Muscle of leg (tissue), 16 donors: ENCODE measurements at places on chromosomes 6 and 20. TPM values are rescaled to one million over a fixed set of nuclear protein-coding genes. Genes with fewer than 3 reads are reported as not detected.

ADGRB3 gene
- total RNA-seq, result 1.5 TPM

TMEM74B gene
- total RNA-seq, result 3.1 TPM

RAB23 gene
- total RNA-seq, result 19.6 TPM

NMBR gene
- 0.09 TPM for total RNA-seq

NOX3 gene
- not detected for total RNA-seq

FLRT3 gene
- 17.1 TPM for total RNA-seq

RAB22A gene
- total RNA-seq, result 16.3 TPM

CD109 gene
- 21.1 TPM for total RNA-seq

SRSF3 gene
- total RNA-seq, result 261 TPM

GRCh38 chr20:62201173-62202082, 18.6 kb downstream of the MTG2 start:
- DNase-seq, result peak; percentile 36

- DNase-seq, result no peak
Observed at GRCh38 chr20:41080866-41081265, 52.2 kb downstream of the TOP1 start.

- DNase-seq, result no peak
Observed at GRCh38 chr6:64294034-64294433, 658.4 kb downstream of the PHF3 start.

GRCh38 chr6:15596186-15596896, 66.5 kb downstream of the DTNBP1 start:
- no peak for DNase-seq

GRCh38 chr20:21944227-21944626, 238.8 kb downstream of the PAX1 start:
- DNase-seq, result no peak

DNA sequence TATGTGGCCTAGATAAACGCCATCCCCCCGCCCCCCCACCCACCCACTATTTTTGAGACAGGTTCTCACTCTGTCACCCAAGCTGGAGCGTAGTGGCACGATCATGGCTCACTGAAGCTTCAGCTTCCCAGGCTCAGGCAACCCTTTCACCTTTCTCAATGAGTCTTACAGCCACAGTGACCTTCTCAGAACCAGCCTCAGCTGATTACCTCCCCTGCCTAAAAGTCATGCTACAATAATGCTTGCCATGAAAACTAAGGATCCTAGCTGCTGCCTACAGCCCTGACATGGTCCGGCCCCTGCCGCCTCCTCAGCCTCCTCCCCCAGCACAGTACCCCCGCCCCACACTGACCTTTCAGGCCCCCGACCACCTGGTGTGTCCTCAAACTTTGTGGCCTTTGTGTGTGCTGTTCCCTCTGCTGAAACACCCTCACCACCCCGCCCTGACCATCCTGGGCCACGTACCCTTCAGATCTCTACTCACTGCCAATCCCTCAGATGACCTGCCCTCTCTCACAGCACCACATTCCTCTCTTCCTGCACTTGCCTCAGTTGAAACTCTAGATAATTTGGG, 31.3 kb downstream of the PNPLA1 start:
- DNase-seq, result no peak

DNA sequence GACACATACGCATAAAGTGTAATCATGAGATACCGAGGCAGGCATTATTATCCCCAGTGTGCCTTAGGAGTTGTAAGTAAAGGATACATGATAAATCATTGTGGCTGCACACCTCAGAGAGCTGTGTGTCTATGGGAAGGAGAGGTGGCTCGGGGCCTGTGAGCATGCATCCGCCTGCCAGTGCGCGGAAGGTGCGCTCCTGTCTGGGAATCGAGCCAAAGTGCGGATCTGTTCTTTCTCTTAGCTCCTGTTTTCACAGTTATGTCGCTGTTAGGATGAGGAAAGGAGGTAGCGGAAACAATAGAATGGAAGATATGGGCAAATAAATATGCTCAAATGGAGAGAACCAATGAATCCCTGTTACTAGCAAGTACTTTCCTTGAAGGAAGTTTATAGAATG, 98.0 kb downstream of the ANKRD6 start:
- peak; percentile 22 for DNase-seq

DNA sequence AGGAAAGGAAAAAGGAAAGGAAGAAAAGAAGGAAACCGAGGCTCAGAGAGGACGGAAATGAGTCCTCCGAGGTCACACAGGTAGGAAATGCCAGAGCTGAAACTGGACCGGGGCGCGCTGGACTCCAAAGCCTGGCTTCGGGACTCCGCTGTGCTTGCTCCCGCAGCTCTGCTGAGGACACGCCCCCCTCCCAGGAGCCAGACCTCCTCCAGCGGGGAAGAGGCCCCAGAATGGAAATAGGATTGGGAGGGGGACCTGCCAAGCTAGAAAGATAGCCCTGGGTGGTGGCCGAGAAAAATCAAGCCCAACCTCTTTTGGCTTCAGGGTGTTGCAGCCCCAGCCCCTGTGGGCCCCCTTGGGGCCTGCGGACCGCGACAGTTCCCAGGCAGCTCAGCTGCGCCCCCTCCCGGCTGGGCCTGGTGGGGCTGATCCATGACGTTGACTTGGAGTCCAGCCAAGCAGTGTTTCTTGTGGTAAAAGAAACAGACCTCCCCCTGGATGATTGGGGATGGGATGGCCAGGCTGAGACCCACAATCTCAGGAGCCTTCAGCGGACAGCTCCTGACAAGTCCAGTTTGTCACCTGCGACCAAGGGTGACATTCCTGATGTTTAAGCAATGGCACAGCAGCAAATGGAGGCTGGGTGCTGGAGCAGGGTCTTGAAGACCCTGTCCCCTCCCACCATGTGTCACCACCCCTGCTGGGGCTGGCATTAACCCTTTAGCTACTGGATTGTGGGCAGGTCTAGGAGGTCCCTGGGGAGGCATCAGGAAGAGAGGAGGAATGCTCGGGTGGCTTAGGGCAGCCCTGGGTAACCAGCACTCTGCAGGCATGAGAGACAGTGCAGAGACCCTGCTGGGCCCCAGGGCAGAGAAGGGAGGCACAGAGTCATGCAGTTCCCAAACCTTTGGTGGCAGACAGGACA, 55.4 kb downstream of the RIPOR3 start:
- DNase-seq, result peak; percentile 89

- no peak for DNase-seq
Observed at GRCh38 chr20:56626367-56627121, 2.6 kb upstream of the TFAP2C start.

DNA sequence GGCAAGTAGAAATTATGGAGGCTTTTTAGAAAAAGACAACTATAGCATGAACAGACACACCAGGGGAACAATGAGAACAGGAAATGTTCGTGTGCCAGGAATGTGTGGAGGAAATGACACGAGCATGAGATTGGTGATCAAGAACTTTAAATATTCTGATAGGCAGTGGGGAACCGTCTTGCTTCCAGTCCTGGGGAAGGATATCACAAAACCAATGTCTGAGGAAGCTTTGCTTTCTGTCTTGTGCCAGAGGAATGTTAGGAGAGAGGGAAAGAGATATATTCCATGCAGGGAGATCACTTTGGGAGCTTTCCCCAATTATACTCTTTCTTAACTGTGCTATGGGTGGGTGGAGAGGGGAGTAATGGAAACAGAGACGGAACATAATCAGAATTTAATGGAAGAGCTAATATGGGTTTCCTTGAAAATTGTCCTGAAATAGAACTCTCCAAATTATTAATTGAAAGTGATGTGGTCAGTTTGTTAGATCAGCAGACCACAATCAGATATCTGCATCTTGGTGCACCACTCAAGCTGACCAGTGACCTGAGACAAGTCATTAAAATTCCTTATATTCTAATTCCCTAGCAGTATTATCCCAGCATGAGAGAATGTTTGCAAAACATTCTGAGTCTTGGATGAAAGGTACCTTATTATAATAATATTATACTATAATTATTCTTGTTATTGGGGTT, 178.2 kb downstream of the SOX4 start:
- DNase-seq, result no peak

- DNase-seq, result peak; percentile 39
Observed at GRCh38 chr6:133548423-133549159, 307.4 kb downstream of the EYA4 start.

DNA sequence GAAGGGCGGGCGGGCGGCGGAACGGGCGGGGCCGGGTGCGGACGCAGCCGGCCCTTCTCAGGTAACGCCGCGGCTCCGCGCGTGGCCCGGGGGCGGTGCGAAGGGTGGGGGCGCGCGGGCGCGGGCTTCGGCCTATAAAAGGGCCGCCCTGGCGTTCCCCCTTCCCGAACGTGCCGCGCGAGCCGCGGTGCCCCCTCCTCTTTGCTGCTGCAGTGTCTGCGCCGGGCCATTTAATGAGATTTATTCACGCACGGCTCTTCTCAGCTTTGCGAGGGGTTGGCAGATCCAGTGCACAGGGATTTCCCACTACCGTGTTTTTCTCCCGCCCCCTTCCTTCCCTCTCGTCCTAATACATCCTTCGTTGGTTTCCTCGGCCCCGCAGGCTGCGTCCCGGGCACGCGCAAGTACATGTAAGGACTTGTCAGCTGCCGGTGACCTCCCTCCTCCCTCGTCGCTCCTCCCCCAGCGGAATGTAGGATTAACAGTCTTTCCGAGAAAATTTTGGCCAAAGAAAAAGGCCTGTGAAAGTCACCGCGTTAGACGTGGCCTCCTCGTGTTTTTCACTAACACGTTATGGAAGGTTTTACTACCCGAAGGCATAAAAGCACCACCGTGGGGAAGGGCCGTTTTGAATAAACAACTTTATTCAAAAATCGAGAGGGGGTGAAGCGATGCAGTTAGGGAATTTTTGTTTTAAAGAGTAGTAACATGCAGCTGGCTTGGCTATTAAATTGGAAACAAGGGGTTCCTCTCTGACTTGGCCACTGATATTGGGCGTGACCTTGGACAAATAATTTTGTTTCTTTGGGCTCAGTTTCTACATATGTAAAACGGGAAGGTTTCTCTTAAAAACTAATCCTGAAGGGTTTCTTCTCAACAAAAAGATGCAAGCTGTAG, 966 bp upstream of the REV3L start:
- DNase-seq, result peak; percentile 98

GRCh38 chr6:139372326-139373153, 1.9 kb downstream of the CITED2 start:
- peak; percentile 52 for DNase-seq

DNA sequence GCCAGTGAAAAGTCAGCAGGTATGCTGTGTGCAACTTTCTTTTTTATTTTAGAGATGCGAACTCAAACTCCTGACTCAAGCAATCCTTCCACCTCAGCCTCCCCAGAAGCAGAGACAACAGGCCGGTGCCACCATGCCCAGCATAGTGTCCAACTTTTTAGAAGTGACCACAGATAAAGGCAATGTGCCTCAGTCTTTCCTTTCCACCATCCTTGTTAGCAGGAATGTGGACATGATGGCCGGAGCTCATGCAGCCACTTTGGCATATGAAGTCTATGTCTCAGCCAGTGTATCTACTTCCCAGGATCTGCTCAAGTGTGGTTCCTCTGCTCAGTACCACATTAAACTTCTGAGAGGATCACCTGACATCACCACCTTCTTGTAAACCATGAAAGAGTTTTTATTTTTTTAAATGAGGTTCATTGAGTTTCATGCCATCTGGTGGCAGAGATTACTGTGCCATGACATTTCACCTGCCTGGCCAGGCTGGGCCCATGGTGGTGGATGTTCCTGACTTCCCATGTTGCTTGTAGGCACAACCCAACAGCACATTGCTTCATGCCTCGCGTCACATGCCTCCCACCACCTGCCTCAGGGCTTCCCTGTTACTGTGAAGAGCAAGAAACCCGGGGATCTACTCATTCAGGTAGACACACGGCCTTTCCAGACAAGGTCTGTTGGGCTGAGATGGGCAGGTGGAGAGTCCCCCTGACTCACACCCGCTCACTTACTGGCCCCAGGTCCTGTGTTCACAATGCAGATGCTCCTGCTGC, 216.5 kb downstream of the LY86 start:
- DNase-seq, result no peak

- DNase-seq, result no peak
Observed at GRCh38 chr6:449486-450419, 58.2 kb downstream of the IRF4 start.

DNA sequence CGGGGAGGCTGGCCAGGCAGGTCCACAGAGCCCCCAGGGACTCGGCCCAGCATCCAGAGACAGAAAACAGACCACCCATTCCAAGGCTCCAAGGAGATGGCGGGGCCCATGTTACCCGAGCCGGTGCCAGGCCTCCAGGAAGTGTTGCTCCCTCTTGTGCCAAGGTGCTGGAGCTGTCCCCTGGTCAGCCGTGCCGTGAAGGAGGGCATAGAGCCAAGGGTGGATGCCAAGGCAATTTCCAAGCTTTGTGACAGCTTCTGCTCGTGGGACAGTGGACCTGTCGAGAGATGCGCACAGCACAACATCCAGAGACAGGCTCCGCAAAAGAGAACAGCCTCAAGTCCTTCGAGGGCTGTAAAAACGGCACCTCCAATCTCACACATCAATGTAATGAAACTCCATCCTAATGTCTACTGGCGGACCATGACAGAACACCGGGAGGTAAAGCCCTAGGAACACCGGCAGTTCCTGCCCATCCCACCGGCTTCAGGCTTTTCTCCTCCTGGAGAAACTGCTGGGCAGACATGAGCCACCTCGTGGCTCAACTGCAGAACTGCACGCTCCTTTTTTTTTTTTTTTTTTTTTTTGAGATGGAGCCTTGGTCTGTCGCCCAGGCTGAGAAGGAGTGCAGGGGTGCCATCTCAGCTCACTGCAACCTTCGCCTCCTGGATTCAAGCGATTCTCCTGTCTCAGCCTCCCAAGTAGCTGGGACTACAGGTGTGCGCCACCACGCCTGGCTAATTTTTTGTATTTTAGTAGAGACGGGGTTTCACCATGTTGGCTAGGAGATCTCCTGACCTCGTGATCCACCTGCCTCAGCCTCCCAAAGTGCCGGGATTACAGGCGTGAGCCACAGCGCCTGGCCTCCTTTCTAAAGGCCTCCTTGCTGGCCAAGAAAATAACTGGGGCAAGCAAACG, 30.9 kb upstream of the AVP start:
- peak; percentile 66 for DNase-seq

DNA sequence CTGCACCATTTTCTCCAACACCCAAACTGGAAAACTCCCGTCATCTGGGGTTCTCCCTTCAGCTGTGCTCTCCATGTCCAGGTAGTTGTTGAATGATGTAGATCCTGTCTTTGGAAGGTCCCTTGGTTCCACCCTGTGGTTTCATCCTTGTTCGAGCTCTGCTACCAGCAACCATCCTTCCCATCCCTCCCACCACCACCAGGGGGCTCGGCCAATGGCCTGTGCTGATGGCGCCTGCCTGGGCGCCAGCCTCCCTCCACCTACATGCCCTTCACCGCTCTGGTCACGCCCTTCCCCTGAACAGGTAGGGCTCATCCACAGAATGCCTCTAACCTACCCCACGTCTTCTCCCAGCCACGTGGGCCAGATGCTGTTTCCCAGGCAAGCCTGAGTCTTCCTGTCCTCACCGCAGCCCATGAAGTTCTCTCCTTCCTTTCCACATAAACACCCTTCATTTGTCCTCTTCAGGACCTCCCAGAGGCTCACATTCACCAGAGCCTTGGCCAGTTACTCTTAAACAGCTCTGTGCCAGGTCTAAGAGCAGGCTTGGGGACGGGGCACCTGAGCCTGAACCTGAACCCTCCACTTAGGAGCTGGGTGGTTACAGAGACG, 75.1 kb upstream of the DUSP22 start:
- no peak for DNase-seq
